Cortex of kidney (tissue), 1 donor: ENCODE measurements at places on chromosomes 4 and X.

DNA sequence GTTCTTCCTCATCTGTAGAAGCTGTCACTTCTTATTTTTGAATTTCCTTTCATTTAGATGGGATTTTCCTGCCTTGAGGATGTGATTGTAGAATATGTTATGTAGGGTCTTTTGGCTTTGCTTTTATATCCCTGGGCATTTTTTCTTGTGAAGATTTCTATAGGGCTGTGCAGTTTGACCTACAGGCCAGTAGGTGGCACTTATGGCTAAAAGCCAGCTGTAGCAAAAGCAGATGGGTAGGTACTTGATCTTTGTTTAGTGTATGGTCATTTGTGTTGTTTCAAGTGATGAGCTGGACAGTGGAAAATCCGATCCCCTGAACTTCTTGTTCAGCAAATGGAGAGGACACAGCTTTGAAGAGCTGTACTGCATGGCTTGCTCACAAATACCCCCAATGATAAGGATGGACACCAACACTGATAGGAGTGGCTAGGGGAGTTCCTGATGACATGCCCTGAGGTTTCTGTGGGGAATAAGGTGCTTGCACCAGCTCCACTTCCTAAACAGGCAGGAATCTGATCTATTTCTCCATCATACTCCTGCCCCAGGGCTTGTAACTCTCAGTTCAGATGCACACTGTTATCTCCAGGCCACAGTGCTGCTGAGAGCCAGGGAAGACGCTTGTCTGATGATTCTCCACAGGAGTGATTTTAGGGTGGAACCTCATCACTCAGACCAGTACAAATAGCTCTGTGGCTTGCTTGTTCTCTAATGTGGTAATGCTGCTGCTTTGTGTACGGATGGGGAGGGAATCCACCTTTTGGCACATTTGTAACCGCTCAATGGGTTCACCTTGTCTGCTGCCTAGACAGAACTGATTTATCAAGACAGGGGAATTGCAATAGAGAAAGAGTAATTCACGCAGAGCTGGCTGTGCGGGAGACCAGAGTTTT lies 417.1 kb upstream of the MAGEB16 start:
- no peak for DNase-seq

DNA sequence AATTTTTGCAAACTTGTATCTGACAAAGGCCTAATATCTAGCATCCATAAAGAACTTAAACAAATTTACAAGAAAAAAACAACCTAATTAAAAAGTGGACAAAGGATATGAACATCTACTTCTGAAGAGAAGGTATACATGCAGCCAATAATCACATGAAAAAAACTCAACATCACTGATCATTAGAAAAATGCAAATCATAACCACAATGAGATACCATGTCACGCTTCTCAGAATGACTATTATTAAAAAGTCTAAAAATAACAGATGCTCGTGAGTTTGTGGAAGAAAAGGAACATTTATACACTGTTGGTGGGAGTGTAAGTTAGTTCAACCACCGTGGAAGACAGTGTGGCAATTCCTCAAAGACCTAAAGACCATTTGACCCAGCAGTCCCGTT lies 24.0 kb downstream of the CEP44 start:
- no peak for DNase-seq

DNA sequence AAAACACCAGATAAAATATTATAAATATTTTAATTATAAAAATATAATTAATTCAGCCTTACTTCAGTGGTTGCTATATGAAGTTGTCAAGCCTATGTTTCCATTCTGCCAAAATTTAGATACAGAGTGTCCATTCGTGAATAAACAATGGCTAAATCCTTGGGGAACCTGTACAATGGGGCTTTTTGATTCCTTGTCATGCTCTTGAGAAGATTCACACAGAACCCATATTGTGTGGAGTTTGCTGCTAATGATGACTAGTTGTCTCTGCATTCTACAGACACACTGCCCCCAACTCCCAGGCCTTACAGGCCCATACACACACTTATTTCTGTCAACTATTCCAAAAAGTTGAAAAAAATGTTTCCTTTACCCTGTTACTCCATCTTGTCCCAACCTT lies 33.4 kb upstream of the MAGEC2 start:
- no peak for DNase-seq

DNA sequence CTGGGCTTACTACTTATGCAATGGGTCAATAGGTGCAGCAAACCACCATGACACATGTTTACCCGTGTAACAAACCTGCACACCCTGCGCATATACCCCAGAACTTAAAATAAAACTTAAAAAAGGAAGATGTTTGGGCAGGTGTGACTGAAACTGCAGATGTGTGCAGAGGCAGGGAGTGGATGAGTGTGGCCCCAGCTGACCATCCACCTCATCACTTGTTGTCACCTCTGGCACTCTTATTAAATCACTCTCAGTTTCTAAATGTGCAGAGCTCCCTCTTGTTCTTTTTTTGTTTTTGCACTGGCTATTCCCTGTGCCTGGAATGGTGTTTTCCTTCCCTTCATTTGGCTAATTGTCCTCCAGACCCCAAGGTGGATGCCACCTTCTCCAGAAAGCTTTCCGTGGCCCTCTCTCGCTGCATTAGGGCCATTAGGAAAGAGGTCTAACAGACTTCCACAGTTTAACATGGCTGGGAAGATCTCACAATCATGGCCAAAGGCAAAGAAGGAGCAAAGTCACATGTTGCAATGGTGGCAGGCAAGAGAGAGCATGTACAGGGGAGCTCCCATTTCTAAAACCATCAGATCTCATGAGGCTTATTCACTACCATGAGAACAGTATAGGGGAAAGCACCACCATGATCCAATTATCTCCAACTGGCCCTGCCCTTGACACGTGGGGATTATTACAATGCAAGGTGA lies 58.5 kb downstream of the SLC2A9 start:
- DNase-seq = no peak

GRCh38 chr4:23957465-23957864 lies 67.6 kb upstream of the PPARGC1A start:
- DNase-seq = no peak

- DNase-seq = no peak
Observed at GRCh38 chr4:54073271-54073880, 9.0 kb upstream of the CHIC2 start.

GRCh38 chr4:137609718-137610430 lies 77.6 kb upstream of the PCDH18 start:
- DNase-seq = no peak

DNA sequence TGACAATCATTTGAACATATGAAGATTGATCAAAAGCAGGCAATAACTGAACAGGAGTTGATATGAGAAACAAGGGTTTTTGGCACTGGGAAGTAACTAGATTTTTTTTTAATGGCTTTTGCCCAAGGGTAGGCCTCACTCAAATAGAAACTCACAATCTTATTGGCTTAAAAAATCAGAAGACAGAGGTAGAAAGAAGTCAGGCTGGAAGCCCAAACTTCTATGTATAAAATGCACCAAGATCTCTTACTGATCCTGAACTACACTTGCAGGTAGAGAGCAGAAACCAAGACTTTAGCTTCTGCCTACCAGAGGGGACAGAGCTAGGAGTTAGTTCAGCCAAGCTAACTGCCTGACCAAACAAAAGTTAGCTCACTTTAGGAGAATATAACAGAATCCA lies 74.9 kb downstream of the ADGRA3 start:
- no peak for DNase-seq

- DNase-seq = no peak
Observed at GRCh38 chrX:153400146-153401132, 711 bp downstream of the PNMA6E start.

- DNase-seq = no peak
Observed at GRCh38 chr4:145828802-145829485, 109.7 kb downstream of the ZNF827 start.

GRCh38 chrX:32116047-32116446 lies 1044.2 kb upstream of the FTHL17 start:
- no peak for DNase-seq

- DNase-seq = no peak
Observed at GRCh38 chr4:95660719-95661118, 111.9 kb upstream of the UNC5C start.

- no peak for DNase-seq
Observed at GRCh38 chr4:57548856-57549255, 438.7 kb upstream of the IGFBP7 start.

GRCh38 chrX:150768132-150768485 lies 74.9 kb downstream of the MTMR1 start:
- DNase-seq = no peak

DNA sequence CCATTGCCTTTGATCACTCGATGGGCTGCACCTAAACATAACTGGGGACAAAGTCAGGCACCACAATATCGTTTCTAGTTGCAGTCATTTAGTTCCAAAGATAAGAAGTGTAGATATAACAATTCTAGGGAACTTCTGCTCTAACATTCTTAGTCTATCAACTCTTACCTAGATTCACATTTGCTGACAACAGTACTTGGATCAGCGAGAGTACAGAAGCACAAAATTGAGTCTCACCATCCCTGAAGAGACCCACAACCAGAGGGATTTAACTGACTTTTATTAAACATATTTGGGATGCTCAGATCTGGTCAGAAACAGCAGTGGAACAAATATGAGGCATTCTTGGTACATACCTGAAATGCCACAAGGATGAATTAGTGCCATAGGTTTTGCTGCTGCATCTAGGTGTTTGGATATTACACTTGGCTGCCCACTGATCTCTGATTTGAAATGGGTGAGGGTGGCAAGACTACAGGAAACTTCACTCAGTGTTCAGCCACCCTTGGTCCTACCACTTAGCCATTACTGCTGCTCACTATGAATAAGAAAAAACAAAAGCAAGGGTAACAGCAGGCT lies 28.9 kb upstream of the HUWE1 start:
- DNase-seq = no peak

DNA sequence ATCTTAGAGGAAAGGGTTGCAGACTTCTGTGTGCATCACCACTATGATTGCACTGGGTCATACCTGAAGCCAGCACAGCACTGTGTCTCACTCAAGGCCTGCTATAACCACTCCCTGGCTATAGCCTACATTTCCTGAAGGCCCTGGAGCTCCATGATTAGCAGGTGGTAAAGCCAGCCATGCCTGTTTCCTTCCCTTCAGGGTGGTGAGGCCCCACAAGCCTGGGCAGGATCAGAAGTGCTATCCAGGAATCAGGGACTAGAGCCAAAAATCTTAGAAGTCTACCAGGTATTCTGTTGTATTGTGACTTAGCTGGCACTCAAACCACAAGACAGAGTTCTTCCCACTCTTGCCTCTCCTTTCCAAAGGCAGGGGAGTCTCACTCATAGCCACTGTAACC lies 734.6 kb downstream of the GLUD2 start:
- no peak for DNase-seq

DNA sequence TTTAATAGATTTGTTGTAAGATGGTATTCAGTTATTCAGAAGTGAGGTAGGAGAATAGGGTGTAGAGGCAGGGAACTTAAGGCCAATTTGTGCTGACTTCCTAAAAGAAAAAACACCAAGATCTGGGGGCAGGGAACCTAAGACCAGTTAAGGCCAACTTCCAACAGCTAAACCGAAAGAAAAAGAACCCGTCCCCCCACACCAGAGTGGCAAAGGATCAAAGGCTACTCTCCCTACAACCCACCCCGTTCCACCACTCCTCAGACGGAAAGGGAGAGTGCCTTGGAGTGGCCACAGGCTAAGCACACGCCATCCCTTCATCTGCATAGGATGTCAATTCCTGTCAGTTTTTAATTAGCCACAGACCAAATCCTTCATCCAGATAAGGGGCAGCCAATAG lies 3.7 kb upstream of the ZNF718 start:
- DNase-seq = no peak

GRCh38 chrX:43446752-43447151 lies 209.3 kb upstream of the MAOA start:
- no peak for DNase-seq

DNA sequence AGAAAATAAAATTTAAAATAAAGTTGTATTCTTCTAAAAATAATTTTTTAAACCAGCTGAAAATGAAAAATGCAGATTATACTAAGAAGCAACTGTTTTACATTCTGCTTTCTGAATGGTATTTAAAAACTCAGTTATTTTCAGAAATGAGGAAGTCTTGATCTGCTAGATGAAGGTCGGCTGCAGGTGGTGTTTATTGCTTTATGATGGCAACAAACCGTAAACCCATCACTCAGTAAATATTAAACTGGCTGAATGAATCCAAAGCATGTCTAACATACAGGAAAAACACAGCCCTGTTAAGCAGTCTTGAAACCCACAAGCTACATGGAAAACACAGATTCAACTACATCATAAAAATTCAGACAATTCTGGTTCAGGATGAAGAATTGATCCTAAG lies 29.3 kb downstream of the DYNLT3 start:
- no peak for DNase-seq

DNA sequence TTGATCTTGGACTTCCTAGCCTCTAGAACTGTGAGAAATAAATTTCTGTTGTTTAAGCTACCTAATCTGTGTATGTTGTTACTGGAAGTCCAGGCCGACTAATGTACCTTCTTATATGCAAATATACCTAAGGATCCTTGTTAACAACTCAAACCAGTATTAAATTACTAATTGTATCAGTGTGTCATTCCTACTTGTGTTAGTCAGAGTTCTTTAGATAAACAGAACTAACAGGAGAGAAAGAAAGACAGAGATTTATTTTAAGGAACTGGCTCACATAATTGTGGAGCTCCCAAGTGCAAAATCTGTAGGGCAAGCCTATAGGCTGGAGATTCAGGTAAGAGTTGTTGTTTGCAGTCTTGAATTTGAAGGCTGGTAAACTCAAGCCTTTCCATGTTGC lies 120.0 kb downstream of the ADGRL3 start:
- no peak for DNase-seq

GRCh38 chr4:24287096-24287495 lies 297.3 kb downstream of the DHX15 start:
- DNase-seq = no peak

DNA sequence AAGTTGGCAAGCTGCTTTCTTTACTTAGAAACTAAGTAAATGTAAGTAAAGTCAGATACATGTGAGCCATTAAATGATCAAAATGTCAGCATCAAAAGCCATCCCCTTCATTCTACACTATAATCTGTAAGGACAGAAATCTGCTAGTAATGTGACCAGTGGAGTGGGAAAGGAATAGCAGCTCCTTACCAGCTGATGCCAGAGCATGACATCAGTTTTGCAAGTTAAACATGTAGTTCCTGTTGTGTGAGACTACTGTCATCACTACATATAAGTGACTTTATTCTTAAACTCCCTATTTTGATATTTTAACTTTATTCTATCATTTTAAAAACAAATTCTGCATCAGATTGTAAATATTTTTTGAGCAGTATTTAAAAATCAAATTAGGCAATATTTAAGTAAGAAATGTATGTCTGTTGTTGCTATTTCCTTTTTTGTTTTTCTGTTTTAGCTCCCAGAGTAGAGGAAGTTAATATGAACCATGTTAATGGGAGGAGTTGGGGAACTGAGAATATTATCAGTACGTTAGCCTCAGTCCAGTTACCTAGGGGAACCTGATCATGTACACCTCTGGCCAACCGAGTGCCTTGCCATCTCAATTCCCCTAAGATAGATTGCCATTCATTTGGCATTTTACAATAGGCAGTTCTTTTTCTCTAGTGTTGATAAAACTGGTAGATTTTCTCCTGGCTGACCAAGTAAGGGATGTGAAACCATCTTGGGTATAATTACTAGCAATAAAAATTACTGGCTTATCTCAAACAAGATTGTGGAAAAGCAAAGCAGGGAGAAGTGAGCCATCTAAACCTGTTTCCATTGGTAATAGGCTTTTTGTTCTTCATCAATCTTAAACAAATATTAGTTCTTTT lies 34.7 kb downstream of the CCNI start:
- no peak for DNase-seq
